ENCODE measurements at places on chromosomes 16 and 17.
A peak's percentile ranks its signal among the peaks of the same experiment; 100 is the strongest.

DNA sequence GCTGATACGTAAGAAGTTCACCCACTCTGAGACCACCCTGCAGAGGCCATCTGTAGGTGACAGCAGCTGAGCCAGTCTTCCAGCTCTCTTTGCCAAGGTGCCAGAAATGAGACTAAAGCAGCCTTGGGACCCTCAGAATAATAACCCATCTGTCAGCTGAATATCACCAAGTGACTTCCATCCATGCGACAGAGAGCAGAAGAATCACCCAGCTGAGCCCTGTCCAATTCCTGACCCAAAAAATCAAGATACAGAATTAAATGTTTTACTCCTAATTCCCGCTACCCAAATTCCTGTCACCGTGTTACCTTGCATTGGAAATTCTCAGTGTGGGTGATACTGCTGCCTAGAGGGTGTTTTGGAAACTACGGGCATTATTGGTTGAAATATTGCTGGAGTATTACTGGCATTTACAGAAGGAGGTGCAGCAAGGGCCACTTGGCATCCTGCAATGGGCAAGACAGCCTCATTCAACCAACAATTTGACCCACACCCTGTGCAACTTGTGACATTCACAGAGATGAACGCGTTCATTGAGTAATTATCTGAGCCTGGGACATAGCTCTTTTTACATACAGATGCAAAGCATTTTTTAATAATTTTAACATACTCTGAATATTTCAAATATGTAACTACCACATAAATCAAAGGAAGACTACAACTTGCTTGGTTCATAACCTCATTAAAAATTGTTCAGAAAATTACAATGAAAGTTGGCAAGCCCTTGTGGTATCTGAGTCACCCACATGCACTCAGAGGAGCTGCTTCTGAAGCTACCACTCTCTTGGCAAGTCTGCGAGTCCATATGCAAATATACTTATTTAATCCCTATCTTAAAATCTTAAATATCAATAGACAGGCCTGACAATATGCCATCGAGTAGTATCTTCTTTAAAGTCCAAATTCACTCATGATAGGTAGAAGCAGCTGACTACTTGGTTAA lies 126.6 kb downstream of the C16orf95 start:
- peaks cover 3% of the 10 kb centered on the region for H3K36me3 ChIP-seq
- H3K27me3 ChIP-seq: no peaks in the 10 kb centered on the region
- H3K27ac ChIP-seq: no peak overlapping the region
- H3K4me3 ChIP-seq: no peak overlapping the region
- no peak for DNase-seq

GRCh38 chr17:3926860-3927627 lies 10.8 kb upstream of the P2RX1 start:
- no peaks in the 10 kb centered on the region for H3K4me1 ChIP-seq
- no peaks in the 10 kb centered on the region for H3K27me3 ChIP-seq
- DNase-seq: no peak
- peak overlapping the region; percentile 49 for H3K27ac ChIP-seq

DNA sequence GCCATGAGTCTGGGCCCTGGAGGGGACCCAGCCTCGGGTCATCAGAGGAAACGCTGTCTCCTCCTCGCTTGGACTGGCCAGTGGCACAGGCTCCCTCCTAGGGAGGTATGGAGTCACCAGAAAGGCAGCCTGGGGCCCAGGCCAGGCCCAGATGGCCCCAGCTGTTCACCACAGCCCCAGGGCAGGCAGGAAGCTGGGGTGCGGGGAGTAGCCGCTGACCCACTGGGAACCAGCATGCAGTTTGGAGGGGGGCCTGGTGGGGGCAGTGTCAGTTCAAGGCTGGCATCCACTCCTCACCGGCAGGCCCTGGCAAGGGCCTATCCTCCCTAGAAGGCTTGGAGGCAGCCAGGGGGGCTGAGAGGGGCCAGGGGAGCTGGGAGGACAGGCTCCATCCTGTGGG lies 48.8 kb downstream of the SDK2 start:
- H3K27me3 ChIP-seq: no peaks in the 10 kb centered on the region
- no peak for DNase-seq
- no peak overlapping the region for H3K27ac ChIP-seq
- H3K36me3 ChIP-seq: no peaks in the 10 kb centered on the region
- H3K4me1 ChIP-seq: peaks cover 24% of the 10 kb centered on the region

GRCh38 chr16:86512860-86513470 lies 2.6 kb downstream of the FOXF1 start:
- peaks cover 3% of the 10 kb centered on the region for H3K36me3 ChIP-seq
- H3K27me3 ChIP-seq: peaks cover 54% of the 10 kb centered on the region
- H3K4me3 ChIP-seq: no peak overlapping the region
- peaks cover 9% of the 10 kb centered on the region for H3K4me1 ChIP-seq
- H3K27ac ChIP-seq: no peak overlapping the region

DNA sequence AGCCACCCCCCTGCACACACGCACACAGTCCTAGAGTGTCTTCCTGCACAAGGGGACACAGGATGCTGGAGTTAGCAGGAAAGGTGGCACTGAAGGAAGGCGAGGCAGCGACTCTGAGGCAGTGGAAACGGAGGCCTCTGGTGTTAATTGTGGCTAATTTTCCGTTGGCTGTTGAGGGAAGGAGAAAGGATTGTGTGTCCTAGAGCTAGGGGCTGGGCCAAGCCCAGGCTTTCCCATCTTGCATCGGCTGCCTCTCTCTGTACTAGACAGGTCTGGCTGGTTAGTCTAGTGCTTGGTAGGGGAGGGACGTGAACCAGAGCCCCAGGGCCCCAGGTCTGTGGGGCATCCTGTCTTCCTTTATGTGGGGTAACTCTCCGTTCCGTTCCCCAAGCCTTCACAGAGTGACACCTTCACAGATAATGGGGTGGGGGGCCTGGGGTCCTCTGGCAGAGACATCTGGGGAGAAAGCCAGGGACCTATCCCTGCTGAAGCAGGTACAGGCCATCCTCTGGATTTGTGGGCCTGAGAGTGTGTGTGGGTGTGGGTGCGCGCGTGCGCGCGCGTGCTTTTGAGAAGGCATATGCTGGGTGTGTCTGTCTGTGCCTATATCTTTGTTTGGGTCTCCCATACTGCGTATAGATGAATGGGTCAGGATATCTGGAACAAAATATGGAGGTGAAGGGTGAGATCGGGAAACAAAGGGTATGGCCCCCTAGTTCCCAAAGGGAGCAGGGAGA lies at the start of gene CHD3:
CHD3 (plus strand) TSS at position 606 of the 737 bp plus-strand sequence. CDS start 212 bp downstream, outside the sequence.
- peak; percentile 32 for DNase-seq
- H3K4me1 ChIP-seq: peaks cover 8% of the 10 kb centered on the region
- no peak within 1 kb of the TSS for H3K4me3 ChIP-seq
- no peaks in the 10 kb centered on the region for H3K27me3 ChIP-seq

All from activated T-helper 2 cell treated with anti-CD3 and anti-CD28 coated beads, Interferon-gamma antibody, Interleukin-2, Interleukin-4, amounts not matched to agents 10 μg/mL and 5 μg/mL and 100 μg/mL, durations not matched to agents 14 hours and 24 hours and 36 hours (primary cell).